ENCODE measurements at places on chromosomes 12 and 14.
A peak's percentile ranks its signal among the peaks of the same experiment; 100 is the strongest.

- DNase-seq, result no peak
Measured at GRCh38 chr14:64841121-64841651, 38.5 kb downstream of the SPTB start.

DNA sequence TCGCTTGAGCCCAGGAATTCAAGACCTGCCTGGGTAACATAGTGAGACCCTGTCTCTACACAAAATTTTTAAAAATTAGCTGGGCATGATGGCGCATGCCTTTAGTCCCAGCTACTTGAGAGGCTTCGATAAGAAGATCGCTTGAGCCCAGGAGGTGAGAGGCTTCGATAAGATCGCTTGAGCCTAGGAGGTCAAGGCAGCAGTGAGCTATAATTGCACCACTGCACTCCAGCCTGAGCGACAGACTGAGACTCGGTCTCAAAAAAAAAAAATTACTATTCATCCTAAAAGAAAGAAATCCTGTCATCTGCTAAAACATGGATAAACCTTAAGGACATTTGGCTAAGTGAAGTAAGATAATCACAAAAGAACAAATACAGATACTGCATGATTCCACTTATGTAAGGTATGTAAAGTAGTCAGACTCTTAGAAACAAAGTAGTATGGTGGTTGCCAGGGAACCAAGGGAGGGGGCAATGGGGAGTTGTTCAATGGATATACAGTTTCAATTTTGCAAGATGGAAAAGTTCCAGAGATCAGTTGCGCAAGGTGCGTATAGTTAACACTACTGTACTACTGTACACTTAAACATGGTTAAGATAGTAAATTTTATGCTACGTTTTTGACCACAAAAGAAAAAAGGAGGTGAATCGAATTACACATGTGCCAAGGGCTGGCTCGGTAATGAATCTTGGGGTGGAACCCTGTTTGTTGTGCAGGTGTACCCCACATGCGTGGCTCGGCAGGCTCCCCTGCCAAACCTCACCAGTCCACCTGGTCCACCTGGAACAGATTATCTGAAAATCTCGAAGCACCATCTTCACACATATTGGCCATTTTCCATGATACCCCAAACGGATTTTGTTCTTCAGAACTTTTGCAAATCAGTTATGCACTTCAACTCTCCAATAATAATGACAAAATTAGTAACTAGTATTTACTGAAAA lies 18.3 kb upstream of the ATP2A2 start:
- no peak for DNase-seq

DNA sequence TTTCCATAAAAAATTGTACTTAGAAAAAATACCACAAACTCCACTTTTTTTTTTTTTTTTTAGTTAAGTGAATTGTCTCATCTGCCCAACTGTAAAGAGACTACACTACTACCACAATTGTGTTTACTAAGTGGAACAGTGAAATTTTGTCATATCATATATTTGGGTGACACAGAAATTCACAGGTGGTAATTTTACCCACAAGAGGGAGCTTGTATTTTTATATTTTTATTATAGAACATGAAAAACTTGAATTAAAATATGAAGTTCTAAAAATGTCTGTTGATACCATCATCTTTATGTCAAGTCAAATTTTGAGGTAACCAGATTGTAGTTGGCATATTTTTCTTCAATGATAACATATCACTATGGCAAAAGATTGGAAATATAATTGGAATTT lies 329.4 kb upstream of the SOX5 start:
- DNase-seq, result no peak

DNA sequence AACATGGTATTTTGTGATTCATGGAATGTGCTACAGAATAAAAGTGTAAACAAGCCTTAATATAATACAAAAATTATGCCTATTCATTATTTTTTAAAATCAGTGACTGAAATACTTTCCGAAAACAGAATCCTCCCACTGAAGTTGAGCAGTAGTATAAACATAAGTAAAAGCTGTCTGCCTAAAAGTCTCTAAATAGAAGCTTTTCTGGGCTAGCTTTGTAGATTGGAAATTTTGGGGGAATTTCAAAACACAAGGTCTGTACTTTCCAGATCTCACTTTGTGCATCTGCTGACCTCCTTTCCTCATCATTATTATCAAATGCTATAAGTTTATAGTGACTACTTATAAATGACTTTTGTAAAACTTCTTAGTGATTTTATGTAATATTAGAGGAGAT lies 80.4 kb upstream of the TRHDE start:
- DNase-seq, result no peak

GRCh38 chr14:79680087-79680486 lies 531.2 kb downstream of the DIO2 start:
- DNase-seq, result no peak

DNA sequence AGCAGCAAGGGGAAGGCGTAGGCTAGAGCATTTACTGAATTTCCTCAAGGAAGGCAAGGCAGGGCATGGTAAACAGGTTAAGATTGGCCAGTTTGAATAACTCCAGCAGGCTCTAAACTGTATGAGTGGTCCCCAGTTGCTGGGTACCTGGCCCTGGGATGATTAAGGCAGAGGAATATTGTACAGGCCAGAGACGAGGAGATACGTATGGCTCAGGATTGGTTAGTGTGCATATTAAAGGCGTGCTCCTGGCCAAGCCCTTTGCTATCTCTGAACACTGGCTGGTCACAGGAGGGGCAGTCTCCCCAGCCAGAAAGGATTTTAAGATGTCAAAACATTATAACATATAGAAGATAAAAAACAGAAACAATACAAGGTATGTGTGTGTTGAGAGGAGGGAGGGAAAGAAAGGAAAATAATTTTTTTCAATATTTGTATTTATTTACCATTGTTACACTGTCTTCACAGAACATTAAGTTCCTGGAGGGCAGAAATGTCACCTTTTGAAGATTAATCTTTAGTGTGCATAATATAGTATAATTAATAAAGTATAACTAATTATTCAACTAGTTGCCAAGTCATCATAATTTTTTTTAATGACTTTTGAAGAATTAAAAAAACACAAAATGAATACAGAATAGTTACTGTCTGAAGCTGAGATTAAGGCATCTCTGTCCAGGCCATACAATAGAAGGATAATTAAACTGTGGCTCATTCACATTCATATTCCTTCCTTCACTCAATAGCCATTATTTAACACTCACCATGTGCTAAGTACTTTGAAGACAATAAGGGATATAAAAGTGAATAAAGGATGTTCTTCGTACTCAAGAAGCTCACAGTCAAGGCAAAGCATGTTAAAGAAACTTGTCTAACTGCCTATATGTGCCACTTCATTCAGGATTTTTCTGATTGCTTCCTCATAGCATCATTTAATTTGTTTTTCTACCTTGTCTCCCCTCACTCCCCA lies 41.9 kb downstream of the DCP1B start:
- no peak for DNase-seq

DNA sequence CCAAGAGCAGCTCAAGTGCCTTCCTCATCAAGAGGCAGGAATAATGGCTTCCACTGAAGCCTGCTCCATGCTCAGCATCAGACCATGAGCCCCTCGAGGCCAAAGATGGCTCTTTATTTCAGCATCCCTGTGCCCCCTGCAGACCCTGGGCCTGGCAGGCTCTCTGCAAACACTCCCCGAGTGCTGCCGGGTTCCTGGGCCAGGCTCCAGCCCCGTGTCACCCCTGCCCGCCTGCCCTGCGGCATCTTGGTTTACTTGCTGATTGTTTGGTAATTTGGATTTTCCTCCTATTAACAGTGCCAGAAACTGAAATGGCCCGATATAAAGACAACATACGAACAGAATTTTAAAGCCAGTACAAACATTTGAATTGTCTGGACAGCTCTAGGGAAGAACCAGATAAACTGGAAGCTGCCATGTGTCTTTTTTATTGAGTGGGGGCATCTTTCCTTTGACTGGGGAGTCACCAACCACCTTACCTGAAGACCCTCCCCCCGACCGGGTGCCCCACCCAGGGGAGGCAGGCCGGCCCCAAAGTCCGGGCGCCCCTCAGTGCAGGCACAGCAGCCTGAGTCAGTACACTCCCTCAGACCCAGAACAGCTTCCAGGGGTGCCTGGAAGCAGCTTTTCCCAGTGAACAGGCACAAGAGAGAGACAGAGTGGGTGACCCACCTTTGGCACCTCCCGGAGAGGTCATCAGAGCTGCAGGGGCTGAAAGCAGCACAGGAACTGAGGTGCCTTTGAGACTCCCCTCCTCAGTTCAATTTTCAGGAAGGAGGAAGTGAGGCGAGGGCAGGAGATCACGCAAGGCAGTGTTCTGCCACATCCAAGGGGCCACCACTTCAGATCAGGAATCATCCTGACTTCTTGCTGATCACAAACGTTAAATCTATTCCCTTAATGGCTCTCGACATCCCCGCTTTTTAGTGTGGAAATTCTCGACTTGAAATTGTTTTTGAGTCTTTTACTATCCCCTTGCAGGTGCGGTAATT lies 30.6 kb downstream of the ITPK1 start:
- no peak for DNase-seq

DNA sequence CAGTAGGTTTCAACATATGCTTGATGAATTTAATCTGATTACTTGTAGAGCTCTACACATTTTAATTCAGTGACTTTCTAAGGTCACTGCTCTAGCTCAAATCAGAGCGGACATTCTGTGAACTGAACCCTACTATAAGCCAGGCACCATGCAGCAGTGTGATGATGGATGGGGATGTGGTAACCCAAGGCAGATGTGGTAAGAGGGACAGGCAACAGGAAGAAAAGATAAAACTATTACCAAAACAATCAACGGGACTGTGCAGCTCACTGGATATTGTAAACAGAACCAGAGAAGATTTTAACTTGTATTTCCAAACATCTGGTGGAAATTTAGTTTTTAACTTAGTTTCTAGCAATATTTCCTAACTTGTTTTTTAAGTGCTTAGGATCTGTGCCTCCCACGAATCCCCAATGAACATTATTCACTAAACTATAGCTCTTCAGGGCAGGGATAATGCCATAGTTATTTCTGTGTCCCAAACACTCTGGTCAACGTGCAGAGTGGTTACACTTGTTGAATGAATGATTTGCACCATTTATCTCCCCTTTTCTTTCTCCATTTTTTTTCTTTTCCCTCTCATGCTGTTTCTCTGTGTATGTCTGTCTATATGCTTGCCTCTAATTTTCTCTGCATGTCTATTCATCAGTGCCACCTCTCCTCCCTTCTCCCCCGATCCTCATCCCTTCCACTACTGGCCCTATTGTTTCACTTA lies 3.0 kb downstream of the ERO1A start:
- no peak for DNase-seq

GRCh38 chr12:42468341-42468821 lies 121.2 kb downstream of the PRICKLE1 start:
- no peak for DNase-seq

GRCh38 chr14:20719777-20720176 lies 25.9 kb upstream of the EDDM3A start:
- DNase-seq, result no peak

DNA sequence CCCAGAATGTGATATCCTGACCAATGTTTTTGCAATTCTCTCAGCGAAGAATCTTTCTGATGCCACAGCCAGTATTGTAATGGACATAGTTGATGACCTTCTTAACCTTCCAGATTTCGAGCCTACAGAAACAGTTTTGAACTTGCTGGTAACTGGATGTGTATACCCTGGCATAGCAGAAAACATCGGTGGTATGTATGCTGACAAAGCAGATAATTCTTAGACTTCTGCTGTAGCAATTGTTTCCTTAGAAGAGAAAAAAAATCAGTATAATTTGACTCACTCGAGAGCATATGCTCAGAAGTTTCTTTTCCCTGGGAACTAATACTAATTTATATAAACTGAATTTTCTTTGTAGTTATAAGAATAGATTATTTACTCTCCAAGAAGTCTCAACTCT lies 58.2 kb downstream of the UTP20 start:
- no peak for DNase-seq

GRCh38 chr12:16913832-16914490 lies 308.0 kb upstream of the LMO3 start:
- DNase-seq, result no peak

GRCh38 chr12:4301932-4302501 lies 19.0 kb upstream of the TIGAR start:
- no peak for DNase-seq

GRCh38 chr14:32405856-32406255 lies 76.8 kb downstream of the AKAP6 start:
- DNase-seq, result no peak

- no peak for DNase-seq
Measured at GRCh38 chr14:68927956-68928675, 51.0 kb downstream of the ACTN1 start.

DNA sequence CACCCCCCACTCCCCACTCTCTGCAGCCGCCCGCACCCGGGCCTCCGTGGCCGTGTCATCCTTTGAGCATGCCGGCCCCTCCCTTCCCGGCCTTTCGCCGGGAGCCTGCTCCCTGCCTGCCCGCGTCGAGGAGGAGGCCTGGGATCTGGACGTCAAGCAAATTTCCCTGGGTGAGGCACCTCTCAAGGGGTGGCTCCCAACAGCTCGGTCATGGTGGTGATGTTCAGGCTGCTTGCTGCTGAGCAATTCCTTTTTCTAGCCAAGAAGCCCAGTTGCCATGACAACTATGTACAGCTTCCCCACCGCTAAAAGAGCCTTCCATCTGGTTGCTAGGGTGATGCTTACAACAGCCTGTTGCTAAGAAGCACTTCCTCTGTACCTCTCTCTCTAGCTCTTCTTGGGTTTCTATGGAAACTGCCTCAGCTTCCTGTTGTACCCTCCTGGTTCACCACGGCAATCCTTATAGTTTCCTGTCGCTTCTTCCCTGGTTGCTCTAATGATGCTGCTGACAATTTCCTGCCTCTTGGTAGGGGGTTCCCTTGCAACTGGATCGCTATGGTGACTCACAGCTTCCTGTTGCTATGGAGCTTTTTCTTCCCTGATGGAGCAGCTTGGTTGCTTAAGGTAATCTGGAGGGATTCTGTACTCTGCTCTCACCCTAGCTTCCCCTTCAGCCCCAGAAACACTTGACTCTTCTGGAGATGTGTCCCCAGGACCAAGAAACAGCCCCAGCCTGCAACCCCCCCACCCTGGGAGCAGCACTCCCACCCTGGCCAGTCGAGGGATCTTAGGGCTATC lies 11.0 kb downstream of the ZNF219 start:
- DNase-seq, result peak; percentile 50

DNA sequence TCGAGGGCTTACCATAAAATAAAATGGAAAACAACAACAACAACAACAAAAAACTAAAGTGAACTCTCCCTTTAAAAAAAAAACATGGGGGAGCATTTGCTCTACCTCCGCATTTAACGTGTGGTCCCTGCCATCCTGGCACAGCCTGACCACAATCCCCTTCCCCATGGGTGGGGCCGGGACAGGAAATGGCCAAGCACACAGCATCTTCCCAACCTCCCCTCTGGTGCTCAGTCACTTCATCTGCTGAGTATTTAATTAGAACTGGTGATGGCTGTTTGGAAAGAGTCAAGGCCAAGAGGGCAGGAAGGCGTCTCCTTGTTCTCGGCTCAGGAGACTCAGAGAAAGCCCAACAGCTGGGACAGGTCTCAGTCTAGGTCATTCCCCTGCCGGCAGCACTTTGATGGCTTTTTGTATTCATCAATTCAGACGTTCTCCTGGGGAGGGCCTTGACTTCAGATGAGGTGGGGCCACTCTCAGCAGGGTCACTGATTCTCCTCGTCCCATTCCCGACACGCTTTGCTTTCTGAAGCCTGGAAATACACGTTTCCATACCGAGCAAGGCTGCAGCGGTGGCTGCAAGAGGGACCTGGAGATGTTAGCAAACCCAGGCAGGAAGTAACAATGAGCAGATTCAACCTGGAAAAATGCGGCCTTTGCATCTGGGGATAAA lies 44.4 kb downstream of the ANO2 start:
- DNase-seq, result no peak

- no peak for DNase-seq
Measured at GRCh38 chr14:25406818-25407217, 356.9 kb upstream of the STXBP6 start.

All from right forelimb (tissue), 1 donor.